ENCODE measurements at places on chromosomes 5 and 9.

- no peak for DNase-seq
Observed at GRCh38 chr9:100586093-100586492, 8.2 kb downstream of the CAVIN4 start.

GRCh38 chr5:135476615-135477581 lies 24.7 kb upstream of the TIFAB start:
- no peak for DNase-seq

GRCh38 chr9:29816954-29817703 lies 2243.8 kb upstream of the C9orf72 start:
- no peak for DNase-seq

DNA sequence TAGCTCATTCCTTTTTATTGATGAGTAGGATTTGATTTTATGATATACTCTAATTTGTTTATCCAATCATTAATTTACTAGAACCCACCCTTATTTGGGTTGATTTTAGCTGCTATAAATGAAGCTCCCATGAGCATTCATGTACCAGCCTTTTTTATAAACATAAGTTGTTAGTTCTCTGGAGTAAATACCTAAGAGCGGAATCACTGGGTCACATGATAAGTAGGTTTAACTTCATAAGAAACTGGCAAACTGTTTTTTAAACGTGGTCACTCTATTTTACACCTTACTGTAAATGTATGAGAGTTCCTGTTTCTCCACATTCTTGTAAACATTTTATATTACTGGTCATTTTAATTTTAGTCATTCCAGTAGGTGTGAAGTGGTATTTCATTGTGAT lies 364.6 kb downstream of the NPR3 start:
- no peak for DNase-seq

DNA sequence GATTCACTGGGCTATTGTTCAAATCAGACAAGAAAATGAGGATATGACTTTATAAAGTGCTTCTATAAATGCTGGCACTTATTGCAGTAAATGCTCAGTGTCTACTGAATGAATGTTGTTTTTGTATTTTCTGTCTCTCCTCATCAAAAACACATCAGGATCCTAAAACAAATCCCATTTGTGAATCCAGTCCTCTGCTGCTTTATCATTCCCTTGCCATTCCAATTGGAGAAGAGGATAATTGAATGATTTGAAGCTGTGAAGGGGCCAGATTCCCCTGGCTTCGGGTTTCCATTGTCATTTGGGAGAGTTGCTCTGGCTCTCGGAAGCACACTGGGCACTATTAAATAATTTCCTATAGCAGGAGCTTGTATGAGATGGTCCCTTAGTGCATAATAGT lies 666.8 kb downstream of the ACTL7B start:
- DNase-seq: no peak

DNA sequence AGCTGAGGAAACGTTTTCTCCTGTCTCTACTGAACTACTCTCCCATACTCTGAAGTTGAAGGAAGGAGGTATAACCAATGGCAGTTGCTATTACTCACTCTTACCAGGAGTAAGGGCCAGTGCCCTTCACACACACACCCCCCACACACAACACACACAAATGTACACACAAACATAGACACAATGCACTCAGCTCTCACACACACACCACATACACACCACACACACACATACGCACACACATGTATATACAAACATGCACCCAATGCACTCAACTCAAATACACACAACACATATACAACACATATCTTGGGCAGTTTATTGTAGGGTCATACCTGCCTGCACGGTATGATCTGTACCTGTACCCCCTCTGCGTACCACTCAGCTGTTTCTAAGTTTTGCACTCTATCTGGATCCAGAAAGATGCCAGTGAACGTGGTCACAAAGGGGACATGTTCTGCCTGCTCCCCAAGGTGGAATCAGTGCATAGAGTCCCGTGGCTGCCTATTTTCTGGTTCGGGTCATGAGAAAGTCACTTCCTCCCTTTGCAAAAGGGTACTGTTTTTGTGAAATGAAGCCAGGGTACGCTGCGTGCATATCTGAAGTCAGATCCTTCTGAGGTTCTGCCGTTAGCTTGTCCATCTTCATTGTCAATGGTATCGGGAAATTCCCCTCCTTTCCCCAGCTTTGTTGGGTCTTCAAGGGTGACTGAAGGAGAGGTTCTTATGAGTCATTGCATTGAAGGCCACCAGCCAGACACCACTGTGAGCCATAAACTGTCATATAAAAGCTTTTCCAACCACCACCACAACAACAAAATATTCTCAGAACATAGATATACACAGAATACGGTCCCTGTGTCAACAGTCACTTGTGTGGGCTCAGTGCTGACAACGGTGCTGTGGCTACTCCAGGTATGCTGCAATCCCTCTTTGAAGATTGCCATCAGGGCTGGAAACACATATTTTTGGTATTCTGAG lies 131.9 kb downstream of the UGCG start:
- DNase-seq: no peak

DNA sequence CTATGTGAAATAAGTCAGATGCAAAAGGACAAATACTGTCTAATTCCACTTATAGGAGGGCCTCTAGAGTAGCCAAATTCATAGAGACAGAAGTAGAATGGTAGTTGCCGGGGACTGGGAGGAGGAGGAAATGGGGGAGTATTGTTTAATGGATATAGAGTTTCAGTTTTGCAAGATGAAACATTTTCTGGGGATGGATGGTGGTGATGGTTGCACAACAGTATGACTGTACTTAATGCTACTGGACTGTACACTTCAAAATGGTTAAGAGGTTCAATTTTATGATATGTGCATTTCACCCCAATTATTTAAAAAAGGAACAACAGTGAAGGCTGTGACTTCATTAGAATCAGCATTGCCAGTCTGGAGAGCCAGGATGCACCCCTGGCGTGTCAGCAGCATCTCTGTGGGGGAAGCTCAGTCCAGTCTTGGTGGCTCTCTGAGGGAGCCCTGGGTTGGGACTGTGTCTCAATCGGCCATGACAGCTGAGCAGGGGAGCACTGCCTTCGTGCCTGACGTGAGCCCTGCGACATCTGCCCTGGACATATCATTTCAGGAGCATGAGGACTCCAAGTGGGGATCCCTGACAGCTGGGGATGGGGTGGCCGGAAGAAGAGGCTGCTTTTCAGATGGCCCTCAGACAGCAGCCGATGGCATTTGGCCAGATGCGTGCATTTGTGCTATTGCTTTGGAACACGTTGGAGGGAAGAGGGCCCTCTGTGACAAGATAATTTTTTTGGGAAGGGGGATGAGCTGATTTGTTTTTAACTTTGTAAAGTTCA lies 130.8 kb upstream of the STC2 start:
- DNase-seq: no peak

- no peak for DNase-seq
Observed at GRCh38 chr5:59582746-59583145, 310.8 kb downstream of the PDE4D start.

DNA sequence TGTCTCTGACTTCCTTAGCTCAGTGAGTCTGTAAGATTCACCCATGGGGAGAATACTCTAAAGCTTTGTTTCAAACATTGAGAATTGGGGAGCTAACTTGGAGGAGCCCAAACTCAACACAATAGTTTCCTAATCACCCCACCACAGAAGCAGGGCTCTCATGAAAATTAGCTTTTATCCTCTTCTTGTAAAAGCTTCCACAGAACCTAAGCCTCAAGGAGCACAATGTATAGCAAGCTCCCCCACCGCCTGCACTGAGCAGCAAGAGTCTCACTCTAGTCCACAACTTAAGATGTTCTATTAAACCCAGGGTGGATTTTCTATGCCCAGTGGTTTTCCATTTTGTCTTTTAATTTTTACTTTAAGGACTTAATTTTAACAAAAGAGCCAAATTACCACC lies 48.9 kb upstream of the GRHPR start:
- DNase-seq: no peak

- DNase-seq: no peak
Observed at GRCh38 chr9:83424831-83425230, 113.4 kb downstream of the FRMD3 start.

GRCh38 chr9:134787601-134788531 lies 92.7 kb upstream of the FCN2 start:
- DNase-seq: no peak

DNA sequence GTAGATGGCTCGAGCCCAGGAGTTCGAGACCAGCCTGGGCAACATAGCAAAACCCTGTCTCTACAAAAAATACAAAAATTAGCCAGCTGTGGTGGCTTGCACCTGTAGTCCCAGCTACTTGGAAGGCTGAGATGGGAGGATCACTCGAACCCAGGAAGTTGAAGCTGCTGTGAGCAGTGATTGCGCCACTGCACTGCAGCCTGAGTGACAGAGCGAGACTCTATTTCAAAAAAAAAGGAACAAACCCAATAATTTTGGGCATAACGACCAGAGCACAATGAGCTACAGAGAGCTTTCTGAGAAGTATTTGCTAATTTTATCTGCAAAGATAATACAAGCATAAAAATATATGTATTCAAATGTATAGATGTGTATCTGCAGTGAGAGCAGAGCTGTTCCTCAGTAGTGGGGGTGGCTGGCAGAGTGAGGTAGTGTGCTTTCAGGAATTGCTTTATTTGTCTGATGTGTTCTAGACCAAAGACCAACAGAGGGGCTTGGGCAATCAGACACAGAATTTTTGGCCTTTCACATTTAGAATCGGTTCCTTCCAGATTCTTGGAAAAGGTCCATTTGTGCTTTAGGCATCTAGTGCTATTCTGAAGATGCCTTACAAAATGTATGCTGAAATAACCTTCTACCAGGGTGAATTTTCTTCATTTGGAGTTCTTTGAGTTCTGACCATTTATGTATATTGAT lies 5.2 kb downstream of the DOCK8 start:
- no peak for DNase-seq

DNA sequence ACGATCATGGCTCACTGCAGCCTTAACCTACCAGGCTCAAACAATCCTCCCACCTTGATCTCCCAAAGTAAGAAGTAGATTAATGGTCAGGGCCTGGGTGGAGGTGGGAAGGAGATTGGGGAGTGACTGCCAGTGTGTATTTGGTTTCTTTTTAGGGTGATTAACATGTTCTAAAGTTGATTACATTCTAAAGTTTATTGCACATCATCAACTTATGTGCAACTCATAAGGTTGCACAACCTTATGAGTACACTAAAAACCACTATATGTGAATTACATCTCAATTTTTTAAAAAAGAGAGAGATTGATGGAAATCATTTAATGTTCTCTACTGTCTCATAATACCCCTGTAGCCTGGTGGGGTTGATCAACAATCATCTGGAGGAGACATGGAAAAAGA lies 218.1 kb downstream of the AOPEP start:
- DNase-seq: no peak

GRCh38 chr9:98450496-98450895 lies 195.0 kb upstream of the TBC1D2 start:
- DNase-seq: no peak

GRCh38 chr5:107658528-107658927 lies 12.2 kb downstream of the EFNA5 start:
- DNase-seq: no peak

- no peak for DNase-seq
Observed at GRCh38 chr5:139861021-139861888, 65.6 kb downstream of the PSD2 start.

All from NCI-H187 treated with DMSO at 0.1 percent for 48 hours (cell line).